ENCODE measurements at places on chromosomes 4 and X.

- DNase-seq = no peak
Measured at GRCh38 chrX:75522565-75523431, at the start of gene ZDHHC15. Gene ZDHHC15 (minus strand): TSS chrX:75523037. CDS start chrX:75523024, 13 bp downstream.

DNA sequence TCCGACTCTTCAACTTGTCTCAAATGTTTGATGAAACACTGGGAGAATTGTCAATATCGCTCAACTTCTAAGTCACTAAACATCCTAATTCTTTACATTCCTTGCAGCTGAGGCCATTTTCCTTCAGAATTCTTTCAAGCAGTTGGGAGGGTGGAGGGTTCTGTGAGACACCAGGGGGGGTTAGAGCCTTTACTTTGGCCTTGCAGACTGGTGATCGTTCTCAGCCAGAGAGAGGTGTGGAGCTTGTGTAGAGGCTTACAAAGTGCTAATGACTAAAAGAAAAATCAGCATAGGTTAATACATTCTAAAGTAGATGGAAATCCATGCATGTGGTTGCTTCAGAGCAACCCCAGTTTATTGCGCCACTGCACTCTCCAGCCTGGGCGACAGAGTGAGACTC lies 21.3 kb upstream of the SOX3 start:
- DNase-seq = no peak

- DNase-seq = no peak
Measured at GRCh38 chrX:38163193-38163592, 57.5 kb downstream of the SRPX start.

DNA sequence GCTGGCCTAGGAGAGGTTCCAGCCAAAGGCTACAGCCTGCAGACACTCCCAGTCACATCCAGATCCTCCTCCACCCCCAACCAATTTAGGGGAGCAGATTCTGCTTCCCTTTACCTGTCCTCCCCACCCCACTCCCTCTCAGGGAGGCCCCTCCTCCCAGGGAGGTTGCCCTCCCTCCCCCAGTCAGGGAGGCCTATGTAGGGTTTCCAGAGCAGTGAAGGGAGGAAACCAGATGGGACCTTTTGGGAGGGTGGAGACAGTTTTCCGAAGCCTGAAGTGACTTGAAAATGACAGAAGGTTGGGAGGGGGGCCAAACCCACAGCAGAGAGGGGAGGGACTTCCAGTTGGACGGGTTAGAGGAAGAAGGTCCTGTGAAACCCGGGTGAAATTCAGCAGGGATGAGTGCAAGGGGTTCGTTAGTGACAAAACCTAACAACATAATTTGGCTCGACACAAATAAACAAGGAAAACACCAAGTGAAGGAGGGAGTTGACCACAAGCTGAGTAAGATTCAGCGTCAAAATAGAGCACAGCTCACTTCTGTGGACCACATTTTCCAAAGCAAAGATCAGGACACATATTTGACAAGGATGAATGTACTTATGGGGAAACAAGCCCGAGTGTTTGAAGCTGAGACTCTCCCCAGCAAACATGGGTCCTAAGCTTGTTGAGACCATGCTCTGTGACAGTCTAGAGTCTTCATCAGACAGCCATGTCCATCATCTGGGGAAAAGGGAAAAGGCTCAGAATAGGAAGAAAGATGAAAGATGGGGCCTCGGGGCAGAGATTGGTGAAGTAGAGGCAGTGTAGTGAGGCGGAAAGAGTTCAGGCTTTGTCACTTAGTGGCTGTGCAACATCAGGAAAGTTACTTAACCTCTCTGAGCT lies 46.4 kb downstream of the PRPS1 start:
- no peak for DNase-seq

DNA sequence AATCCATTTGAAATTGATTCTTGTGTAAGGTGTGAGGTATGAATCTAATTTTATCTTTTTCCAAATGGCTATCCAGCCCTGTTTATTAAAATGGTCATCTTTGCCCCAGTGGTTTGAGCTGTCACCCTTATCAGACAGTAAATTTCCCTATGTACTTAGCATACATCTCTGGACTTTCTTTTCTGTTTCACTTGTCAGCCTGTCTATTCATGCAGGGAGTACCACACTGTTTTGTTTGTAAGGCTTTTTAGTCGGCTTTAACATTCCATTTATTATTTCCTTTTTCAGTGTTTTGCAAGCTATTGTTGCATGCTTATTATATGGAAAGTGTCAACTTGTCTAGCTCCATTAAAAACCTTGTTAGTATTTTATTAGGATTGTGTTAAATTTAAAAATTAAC lies 155.8 kb downstream of the STAG2 start:
- DNase-seq = no peak

Measured in GM18507 (cell line).